ENCODE measurements at places on chromosomes 7 and 10. TPM values are rescaled to one million over a fixed set of nuclear protein-coding genes. Genes with fewer than 3 reads are reported as not detected.

GRCh38 chr10:95176101-95176500, 17.9 kb upstream of the ACSM6 start:
- H3K36me3 ChIP-seq: no peaks in the 10 kb centered on the region
- peaks cover 3% of the 10 kb centered on the region for H3K4me1 ChIP-seq
- H3K27ac ChIP-seq: no peak overlapping the region
- no peak for DNase-seq
- no peak overlapping the region for H3K4me3 ChIP-seq

DNA sequence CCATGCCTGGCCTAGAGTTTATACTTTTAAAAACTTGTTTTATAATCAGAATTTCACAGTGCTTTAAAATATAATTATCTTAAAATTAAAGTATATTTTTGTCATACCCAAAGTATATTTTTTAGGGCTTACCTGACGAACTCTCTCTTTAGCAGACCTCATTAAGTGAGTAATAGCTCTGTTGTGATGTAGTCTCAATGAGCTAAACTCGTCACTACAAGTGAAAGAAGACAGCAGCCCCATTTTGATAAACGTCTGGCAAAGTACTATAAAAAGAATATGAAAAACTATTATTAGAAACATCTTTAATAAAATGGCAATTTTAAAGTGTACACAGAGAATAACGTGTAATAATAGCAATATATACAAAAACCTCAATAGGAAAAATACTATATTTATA, 18.6 kb downstream of the ANKRD61 start:
- H3K4me1 ChIP-seq: no peaks in the 10 kb centered on the region
- no peak for DNase-seq
- H3K36me3 ChIP-seq: peaks cover 53% of the 10 kb centered on the region
- H3K27me3 ChIP-seq: no peaks in the 10 kb centered on the region
- H3K4me3 ChIP-seq: no peak overlapping the region
- no peak overlapping the region for H3K27ac ChIP-seq

GRCh38 chr10:14032406-14032998, 298.2 kb downstream of the FRMD4A start:
- no peaks in the 10 kb centered on the region for H3K36me3 ChIP-seq
- H3K4me3 ChIP-seq: no peak overlapping the region
- no peak for DNase-seq
- H3K27ac ChIP-seq: no peak overlapping the region

- no peak overlapping the region for H3K27ac ChIP-seq
- H3K4me3 ChIP-seq: no peak overlapping the region
- DNase-seq: no peak
- H3K27me3 ChIP-seq: no peaks in the 10 kb centered on the region
- H3K4me1 ChIP-seq: no peaks in the 10 kb centered on the region
Measured at GRCh38 chr10:101932183-101932582, 88.6 kb upstream of the KCNIP2 start.

The FOXP2 gene
- polyA plus RNA-seq: 9.7 TPM

The FAM13C gene
- 5.7 TPM for polyA plus RNA-seq

DNA sequence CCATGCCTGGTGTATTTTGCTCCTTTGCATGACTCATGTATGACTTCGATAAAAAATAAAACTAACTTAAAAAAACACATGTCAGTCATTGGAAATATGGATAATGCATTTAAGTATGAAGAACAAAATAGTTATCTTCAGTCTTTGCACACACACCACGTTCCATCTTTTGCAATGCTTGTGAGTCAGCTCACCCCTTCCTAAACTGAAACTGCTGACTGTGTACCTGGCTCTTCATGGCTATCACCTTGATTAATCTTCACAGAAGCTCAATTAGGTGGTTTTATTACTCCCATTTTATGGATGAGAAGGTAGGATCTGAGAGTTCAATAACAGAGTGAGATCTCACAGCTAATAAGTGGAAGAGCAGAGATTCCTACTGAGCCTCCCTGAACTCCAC, 79.5 kb downstream of the CARD11 start:
- no peaks in the 10 kb centered on the region for H3K36me3 ChIP-seq
- H3K4me3 ChIP-seq: no peak overlapping the region
- no peaks in the 10 kb centered on the region for H3K27me3 ChIP-seq
- no peak overlapping the region for H3K27ac ChIP-seq
- DNase-seq: no peak

The PTF1A gene
- not detected for polyA plus RNA-seq

The PRLHR gene
- 1.1 TPM for polyA plus RNA-seq

GRCh38 chr10:124200011-124200410, 106.6 kb upstream of the CHST15 start:
- H3K27ac ChIP-seq: no peak overlapping the region
- no peaks in the 10 kb centered on the region for H3K36me3 ChIP-seq
- H3K4me1 ChIP-seq: no peaks in the 10 kb centered on the region

The GIMAP8 gene
- polyA plus RNA-seq: 6.3 TPM

The PNLIPRP3 gene
- polyA plus RNA-seq: not detected

DNA sequence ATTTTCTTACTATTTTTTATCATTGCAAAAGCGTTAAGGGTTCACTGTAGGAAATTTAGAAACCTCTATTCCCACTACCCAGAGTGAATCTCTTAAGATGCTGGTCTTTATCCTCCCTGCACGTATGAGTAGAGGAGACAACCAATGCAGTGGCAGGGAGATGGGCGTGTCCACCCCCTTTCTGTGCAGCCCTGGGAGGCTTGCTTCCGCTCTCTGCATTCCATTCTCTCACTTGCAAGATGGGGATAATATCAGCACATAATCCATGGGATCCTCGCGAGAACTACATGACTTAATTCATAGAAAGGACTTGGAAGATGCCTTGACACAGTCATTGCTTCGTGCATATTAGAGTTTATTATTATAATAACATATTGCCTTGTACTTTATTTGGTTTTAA, 196.2 kb downstream of the KLF6 start:
- H3K27ac ChIP-seq: no peak overlapping the region
- H3K4me1 ChIP-seq: no peaks in the 10 kb centered on the region
- DNase-seq: no peak
- no peak overlapping the region for H3K4me3 ChIP-seq
- H3K36me3 ChIP-seq: no peaks in the 10 kb centered on the region
- H3K27me3 ChIP-seq: peaks cover 9% of the 10 kb centered on the region

The AOC1 gene
- 206 TPM for polyA plus RNA-seq

All from large intestine (tissue), 12 donors.